ENCODE measurements at places on chromosomes 3 and 15.

DNA sequence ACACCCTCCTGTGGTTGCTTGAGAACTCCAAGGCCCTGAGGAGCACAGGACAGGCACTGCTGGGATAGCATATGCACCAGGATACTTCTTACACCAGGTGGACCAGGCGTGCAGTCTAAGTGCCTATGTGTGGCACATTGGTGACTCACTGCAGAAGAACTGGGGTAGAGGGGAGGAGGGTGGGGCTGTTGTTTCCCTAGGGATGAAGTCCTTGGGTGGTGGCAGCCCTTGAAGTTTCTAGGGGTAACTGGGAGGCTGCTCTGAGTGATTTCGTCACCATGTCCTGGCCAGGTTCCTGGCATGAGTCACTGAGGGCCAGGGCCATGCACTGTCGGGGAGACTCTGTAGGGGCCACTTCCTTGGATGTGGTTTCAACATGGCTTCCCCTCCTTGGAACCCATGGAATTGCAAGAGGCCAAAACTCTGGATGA is 15.9 kb downstream of the MYZAP start:
- no peak for DNase-seq

DNA sequence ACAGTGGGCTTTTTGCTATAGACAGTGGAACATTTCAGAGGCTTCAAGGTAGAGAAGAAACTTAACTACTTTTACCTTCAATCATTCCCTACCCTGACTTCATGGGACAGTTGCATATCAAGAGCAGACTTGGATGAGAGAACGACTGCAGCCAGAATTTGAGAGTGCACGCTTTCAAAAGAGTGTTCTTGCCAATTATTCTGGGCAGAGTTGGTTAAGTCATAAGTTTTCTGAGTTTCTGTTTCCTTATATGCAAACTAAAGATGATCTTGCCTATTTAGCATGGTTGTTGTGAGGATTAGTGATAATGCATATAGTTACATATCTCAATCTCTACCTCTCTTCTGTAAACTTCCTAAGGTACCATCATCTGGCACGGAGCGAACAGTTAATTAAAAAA is 7.6 kb downstream of the SLC9A9 start:
- no peak for DNase-seq

GRCh38 chr3:23263796-23264195 is 60.7 kb downstream of the UBE2E2 start:
- no peak for DNase-seq

GRCh38 chr3:151379083-151379734 is 5.3 kb downstream of the P2RY12 start:
- DNase-seq = peak; percentile 22

DNA sequence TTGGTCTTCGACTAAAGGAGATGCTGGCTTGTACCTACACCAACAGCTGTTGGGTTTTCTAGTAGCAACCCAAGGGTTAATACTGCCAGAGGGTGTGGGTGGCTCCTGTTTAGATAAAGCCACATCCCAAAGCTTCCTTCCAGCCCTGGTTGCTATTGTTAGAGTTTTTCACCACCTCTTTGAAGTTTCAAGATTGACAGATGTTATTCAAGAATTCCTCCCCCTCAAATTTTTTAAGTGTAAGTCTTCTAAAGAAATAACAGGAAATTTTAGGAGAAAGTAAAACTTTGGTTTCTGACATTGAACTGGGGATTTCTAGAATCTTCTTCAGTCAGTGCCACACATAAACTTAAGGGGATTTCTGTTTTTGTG is 60.9 kb downstream of the TGFBR2 start:
- DNase-seq = no peak

GRCh38 chr3:136939489-136939888 is 18.3 kb upstream of the IL20RB start:
- DNase-seq = no peak

DNA sequence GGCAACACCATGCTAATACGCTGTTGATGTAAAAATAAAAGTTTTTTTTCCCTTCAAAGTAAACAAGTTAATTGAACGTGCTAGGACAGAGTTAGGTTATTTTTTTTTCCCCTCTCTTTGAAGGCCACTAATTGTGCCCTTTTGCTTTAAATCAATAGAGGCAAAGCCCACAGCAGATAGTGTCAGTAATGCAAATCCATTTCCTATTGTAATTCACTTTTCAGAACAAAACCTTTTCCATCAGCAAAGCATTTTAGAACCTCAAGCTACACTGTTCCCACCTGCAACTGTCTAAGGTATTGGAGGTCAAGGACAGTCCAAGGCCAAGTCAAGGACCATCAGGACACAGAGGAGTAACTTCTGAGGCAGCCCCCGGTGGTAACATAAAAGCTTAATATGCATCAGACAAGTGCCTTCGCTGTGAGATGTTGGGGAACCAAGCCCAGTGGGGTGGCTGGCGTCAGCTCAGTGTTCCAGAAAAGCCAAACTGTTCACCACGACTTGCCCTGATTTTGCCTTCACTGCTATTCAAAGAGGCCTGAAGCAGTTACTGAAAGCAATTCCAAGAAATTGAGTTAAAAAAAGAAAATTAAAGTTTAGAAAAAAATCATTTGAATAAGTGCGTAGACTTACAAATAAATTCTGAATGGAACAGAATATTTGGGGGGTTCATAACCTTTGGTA is 65.8 kb upstream of the ICE2 start:
- no peak for DNase-seq

DNA sequence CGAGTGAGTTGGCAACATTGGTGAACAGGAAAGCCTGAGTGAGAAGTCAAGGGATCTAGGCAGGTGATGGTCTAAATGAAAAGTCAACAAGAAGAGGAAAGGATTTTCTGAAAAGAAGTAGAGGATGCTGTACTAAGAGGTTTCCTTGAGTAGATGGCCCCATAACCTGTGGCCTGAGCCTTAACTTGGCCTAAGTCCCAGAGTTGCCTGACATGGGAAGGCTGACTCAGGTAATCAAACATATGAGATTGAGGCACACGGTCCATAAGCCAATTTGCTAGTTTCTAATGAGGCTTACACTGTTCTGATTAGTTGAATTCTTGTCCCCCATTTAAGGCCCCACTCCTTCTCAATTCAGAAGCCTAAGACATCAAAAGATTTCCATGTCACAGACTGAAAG is 262.5 kb upstream of the LMCD1 start:
- no peak for DNase-seq

GRCh38 chr3:64860536-64860870 is 172.7 kb upstream of the ADAMTS9 start:
- DNase-seq = no peak

GRCh38 chr15:31013863-31014607 is 22.6 kb upstream of the MTMR10 start:
- DNase-seq = no peak

- no peak for DNase-seq
Measured at GRCh38 chr3:24479816-24480215, 14.8 kb downstream of the THRB start.

GRCh38 chr3:29639578-29640290 is 358.9 kb downstream of the RBMS3 start:
- DNase-seq = no peak

- no peak for DNase-seq
Measured at GRCh38 chr3:194384569-194385001, 14.5 kb downstream of the GP5 start.

DNA sequence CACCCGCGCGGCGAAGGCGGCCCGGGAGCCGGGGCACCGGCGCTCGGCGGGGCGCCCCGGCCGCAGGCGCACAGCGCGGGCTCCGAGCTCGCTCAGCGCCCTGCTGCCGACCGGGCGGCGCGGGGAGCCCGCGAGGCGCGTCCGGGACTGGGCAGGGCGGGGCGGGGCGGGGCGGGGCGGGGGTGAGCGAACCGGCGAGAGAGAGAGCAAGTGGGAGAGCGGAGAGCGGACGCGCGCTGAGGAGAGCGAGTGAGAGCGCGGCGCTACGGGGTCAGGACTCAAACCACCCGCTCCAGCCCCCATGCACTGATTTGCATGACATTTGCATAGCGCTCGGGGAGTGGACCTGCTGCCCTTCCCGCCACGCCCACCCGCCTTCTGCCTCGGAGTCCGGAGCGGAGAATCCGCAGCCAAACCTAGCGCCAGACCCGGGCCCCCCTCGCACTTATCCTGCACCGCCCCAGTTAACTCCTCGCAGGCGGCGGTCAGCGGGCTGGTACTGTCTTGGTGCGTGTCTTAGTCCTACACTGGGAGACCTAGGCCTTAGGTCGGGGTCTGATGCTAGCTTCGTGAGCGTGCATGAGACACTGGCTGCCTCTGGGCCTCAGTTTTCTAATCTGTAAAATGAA is at the start of gene MYLK:
Gene MYLK, minus strand, starts transcription at position 130 of the 629 bp plus-strand sequence. CDS start 90,491 bp downstream, outside the sequence.
- DNase-seq = peak; percentile 59

DNA sequence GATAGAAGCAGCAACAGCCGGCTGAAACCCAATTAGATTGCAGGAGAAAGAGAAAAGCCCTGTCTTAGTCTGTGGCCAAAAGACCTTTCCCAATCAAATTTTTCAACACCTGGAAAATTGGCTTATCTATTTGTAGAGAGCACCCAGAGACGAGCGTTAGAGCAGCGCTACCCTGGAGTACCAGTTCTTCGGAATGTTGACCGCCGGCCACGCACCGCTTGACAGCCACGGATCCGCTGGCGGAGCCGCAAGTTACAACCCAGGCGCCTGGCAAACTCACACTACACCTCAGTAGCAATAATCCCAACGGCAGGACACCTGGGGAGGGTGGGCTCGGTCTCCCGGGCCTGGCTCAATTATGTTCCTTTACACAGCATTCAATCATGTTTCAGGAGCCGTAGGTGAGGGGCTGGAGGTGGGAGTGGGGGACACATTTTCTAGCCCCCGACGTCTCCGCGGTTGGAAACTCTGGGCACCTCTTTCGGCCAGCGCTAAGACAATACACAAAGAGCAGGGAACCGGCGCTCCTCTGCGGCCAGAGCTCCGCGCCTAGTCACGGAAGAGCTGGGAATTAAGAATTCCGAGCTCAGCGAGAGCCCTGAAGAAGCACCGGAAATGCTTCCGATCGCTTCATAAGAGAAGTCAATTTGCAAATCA is 1.2 kb downstream of the MB21D2 start:
- DNase-seq = peak; percentile 38

GRCh38 chr3:15107075-15107947 is 8.4 kb upstream of the RBSN start:
- DNase-seq = no peak

DNA sequence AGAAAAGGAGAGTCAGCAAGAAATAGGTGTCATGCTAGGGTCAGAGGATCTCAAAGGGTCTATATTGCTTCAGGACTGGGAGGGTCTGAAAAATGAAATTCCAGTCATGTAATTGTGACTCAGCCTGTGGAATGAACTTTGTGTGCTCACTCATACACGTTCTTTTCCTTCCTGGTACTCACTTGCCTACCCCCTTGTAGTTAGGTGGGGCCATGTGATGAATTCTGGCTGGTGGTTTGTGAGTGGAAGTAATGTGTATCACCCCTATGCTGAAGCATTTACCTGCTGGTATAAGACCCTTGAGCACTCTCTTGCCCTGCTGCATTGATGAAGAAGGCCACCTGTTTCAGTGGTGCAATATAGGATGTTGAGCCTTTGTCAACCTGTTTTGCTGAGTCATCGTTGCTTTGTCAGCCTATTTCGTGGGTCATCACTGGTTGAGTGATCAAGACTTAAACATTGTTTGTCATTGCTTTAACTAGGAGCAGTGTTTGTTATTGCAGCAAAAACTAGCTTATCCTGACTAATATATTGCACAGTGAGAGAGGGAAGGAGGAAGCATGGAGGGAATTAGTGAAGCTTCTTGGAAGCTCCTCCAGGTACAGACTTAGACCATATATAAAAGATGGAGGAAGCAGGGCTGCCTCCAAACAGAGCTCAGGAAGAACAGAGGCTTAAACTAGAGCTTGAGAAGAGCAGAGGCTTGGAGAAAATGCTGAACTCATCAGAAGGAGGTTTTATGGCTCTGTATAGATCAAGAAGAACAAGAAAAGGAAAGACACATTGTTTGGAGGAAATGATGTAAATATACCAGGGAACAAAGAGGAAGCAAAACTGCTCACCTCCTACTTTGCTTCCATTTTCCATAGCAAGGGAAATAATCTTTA is 28.9 kb downstream of the TLNRD1 start:
- DNase-seq = no peak

- no peak for DNase-seq
Measured at GRCh38 chr3:183823963-183824362, 1.4 kb downstream of the MAP6D1 start.

GRCh38 chr3:56061279-56061626 is 407.0 kb downstream of the ERC2 start:
- DNase-seq = no peak

DNA sequence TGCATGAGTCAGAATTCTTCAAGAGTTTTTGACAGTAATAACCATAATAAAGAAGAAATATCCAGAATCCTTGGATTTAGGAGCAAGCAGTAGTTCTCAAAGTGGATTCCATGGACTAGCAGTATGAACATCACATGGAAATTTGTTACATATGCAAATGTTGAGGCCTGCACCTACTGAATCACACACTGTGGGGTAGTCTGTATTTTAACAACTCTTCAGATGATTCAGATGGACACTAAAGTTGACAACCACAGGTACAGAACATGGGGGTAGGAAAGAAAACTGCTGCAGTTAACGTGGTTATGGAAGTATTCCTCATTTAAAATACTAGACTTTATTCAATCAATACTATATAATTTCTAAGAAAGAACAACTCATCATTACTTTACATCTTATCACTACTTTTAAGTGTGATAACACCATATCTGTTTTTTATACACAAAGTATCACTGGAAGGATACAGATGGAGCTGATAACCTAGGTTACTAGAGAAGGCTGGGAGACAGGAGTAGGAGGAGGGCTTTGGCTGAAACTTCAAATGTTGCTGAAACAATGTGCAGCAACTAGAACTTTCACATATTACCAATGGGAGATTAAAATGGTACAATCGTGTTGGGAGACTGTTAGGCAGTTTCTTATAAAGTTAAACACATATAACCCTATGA is 11.7 kb downstream of the NEDD4 start:
- DNase-seq = no peak

DNA sequence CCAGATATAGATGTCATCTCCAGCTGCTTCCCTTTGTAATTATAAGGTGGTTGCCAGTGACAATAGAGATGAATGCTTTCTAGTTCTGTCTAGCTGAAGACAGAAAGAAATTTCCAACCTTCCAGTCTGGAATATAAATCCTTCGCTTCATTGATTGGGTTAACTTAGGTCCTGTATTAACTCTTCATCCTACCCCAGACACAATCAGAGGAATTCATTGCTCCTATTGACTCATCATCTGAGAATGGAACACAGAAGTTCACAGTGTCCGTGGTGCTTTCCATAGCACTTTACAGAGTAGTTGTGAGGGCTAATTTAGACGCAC is 241.4 kb downstream of the NFKBIZ start:
- DNase-seq = no peak

GRCh38 chr15:44550256-44550655 is 13.3 kb downstream of the EIF3J start:
- DNase-seq = no peak

DNA sequence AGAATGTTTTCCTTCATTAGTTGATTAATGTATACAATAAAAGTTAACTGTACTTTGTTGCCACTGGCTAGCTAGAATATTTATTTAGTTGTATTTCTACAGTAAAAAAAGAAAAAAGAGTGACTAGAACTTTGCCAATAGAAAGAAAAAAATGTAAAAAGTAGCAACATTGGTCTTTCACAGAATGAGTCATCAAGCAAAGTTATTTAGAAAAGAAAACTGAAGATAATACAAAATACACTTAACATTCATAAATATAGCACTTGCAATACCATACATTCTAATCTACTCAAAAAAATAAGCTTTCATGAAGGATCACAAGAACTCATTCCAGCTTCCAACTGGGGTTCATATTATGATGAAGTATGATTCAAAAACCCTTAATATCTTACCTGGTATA is 83.4 kb downstream of the AQR start:
- no peak for DNase-seq

GRCh38 chr15:51982770-51983103 is 11.2 kb upstream of the LEO1 start:
- DNase-seq = no peak

Measured in activated T-cell treated with anti-CD3 and anti-CD28 coated beads, Interleukin-2, amount 50 U/mL, for 48 hours (primary cell).